ENCODE measurements at places on chromosomes 3 and 15. TPM values are rescaled to one million over a fixed set of nuclear protein-coding genes. Genes with fewer than 3 reads are reported as not detected.

ITIH3 gene
- not detected for total RNA-seq

SOX2 gene
- not detected for total RNA-seq

PRSS50 gene
- not detected for total RNA-seq

GUCA1C gene
- not detected for total RNA-seq

GOLGA8G gene
- not detected for total RNA-seq

TMEM266 gene
- total RNA-seq = not detected

QTRT2 gene
- total RNA-seq = 38.3 TPM

CD200R1 gene
- 8.8 TPM for total RNA-seq

GOLGA6B gene
- total RNA-seq = not detected

DNA sequence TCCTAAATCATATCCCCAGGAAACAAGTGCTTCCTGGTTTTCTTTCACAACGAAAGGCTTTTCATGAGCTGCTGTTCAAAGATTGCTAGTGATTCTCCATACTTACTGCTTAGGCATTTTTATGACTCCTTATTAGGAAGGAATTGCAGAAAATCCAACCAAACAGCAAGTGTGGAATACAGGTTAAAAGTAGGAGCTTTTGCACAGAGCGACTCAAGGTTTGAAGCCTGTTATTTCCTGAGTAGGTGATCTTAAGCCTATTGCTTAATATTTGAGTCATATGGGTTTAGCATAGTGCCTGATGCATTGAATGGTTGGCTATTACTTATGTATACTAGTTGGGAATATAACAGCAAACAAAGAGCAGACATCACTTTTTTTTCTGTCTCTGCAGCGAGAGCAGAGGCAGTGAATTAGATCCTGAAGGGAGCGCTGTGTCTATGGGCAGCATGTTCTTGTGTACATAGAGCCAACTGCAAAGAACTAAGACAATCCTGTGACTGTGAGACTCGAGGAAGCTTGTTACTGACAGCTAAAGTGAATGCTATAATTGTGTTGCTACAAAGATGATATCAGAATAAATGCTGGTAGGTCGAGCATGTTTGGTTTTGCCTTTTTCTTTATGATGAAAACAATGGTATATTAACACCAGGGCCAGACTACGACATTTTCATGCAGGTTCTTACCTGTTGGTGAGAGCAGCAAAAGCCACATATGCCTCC, 6.3 kb downstream of the TM4SF1 start:
- H3K36me3 ChIP-seq = no peaks in the 10 kb centered on the region
- H3K4me1 ChIP-seq = no peaks in the 10 kb centered on the region
- H3K27me3 ChIP-seq = peaks cover 15% of the 10 kb centered on the region
- no peak for DNase-seq
- no peak overlapping the region for H3K27ac ChIP-seq

- DNase-seq = no peak
- H3K4me1 ChIP-seq = no peaks in the 10 kb centered on the region
- H3K36me3 ChIP-seq = no peaks in the 10 kb centered on the region
- no peaks in the 10 kb centered on the region for H3K27me3 ChIP-seq
- no peak overlapping the region for H3K4me3 ChIP-seq
Measured at GRCh38 chr15:97730315-97730714, 230.2 kb upstream of the ARRDC4 start.

GRCh38 chr3:134294302-134295280, 43.9 kb upstream of the RYK start:
- DNase-seq = peak; percentile 80
- peaks cover 37% of the 10 kb centered on the region for H3K27me3 ChIP-seq
- H3K36me3 ChIP-seq = no peaks in the 10 kb centered on the region
- no peak overlapping the region for H3K4me3 ChIP-seq
- H3K4me1 ChIP-seq = no peaks in the 10 kb centered on the region
- no peak overlapping the region for H3K27ac ChIP-seq

DNA sequence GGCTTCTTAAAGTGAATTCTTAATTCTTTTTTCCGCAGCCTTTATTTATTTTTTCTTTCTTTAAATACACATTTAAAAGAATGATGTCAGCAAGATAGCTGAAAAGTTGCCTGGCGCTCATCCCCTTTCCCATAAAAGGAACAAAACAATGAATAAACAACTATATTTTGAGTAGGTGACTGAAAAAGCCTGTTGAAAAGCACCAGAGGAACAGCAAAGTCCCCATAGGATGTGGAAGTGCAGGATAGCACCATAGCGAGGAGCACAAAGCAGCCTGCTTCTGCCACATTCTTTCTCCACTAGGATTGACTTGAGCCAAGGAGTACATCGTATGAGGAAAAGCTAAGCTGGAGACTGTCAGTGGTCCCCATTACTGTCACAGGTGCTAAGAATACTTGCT, 754.9 kb downstream of the SQOR start:
- no peak overlapping the region for H3K4me3 ChIP-seq
- H3K27me3 ChIP-seq = no peaks in the 10 kb centered on the region
- no peaks in the 10 kb centered on the region for H3K36me3 ChIP-seq
- DNase-seq = no peak
- H3K27ac ChIP-seq = no peak overlapping the region
- no peaks in the 10 kb centered on the region for H3K4me1 ChIP-seq

DNA sequence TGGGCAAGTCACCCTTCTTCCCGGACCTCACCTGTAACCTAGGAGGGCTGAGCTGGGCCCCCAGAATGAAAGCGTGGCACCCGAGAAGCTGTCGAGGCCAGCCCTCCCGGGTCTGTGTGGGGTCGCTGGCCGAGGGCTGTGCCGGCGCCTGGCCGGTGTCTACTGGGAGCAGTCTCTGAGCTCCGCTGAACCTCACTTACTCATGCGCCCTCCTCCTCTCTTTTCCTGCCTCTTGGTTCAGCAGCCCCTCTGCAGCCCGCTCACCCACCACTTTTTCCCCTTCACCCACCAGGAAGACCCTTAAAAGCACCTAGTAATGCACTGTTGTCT, 419 bp downstream of the HYKK start:
- H3K4me1 ChIP-seq = peaks cover 29% of the 10 kb centered on the region
- DNase-seq = peak; percentile 7
- H3K4me3 ChIP-seq = peak overlapping the region; percentile 95
- H3K36me3 ChIP-seq = no peaks in the 10 kb centered on the region

GRCh38 chr15:92324101-92324963, 69.3 kb upstream of the ST8SIA2 start:
- no peak overlapping the region for H3K4me3 ChIP-seq
- no peaks in the 10 kb centered on the region for H3K4me1 ChIP-seq
- no peaks in the 10 kb centered on the region for H3K36me3 ChIP-seq
- no peak for DNase-seq

DNA sequence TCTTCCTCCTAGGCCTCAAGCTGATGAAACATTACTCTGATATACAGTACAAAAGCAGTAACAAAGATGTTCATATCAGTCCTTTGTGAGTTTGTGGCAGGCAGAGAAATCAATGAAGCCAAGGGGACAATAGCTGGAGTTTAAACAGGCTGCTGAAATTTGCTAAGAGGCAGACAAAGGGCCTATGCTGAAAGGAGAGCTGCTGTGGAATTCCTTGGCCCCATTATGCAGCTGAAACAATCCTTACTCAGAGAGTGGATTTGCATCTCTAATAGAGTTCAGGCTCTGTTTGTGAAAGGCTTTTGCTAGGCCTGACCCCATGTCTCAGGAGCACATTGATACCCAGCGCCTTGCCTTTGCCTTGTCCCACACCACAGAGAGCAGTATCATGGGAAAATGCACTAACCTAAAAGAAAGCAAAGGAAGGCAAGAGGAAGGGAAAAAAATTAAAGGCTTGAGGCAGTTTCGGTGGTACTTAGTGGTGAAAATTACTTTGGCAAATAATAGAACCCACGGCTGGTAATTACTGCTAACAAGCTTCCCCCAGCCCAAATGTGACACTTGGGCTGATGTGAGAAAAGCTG, 195.0 kb upstream of the EPHA3 start:
- H3K4me3 ChIP-seq = no peak overlapping the region
- H3K36me3 ChIP-seq = no peaks in the 10 kb centered on the region
- no peak for DNase-seq
- no peak overlapping the region for H3K27ac ChIP-seq

DNA sequence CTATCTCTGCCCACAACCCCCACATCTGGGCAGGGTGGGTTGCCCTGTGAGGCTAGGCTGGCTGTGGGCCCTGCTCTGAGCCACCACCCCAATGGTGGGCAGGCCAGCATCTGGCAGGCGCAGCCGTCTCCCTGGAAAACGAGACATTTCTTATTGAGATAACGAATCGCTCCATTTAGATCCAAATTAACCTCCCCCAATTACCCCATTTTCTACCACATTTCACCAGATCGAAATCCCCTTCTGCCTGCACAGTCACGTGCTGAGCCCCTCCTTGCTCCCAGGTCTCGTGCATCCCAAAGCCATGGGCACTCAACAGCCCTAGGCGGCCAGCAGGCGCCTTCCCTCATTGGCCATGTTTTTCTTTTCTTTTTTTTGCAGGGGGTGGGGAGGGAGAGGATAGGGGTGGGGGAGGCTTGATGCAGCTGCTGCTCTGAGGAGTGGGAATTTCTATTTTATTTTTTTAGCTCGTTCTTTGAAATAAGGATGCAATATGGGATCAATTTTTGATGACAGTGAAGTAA, 53.0 kb upstream of the TMEM115 start:
- H3K27ac ChIP-seq = no peak overlapping the region
- no peak for DNase-seq
- no peaks in the 10 kb centered on the region for H3K4me1 ChIP-seq
- H3K36me3 ChIP-seq = no peaks in the 10 kb centered on the region

- H3K27me3 ChIP-seq = no peaks in the 10 kb centered on the region
- no peak for DNase-seq
- H3K27ac ChIP-seq = no peak overlapping the region
- no peaks in the 10 kb centered on the region for H3K4me1 ChIP-seq
- H3K4me3 ChIP-seq = no peak overlapping the region
Measured at GRCh38 chr3:176578316-176578715, 619.0 kb downstream of the TBL1XR1 start.

DNA sequence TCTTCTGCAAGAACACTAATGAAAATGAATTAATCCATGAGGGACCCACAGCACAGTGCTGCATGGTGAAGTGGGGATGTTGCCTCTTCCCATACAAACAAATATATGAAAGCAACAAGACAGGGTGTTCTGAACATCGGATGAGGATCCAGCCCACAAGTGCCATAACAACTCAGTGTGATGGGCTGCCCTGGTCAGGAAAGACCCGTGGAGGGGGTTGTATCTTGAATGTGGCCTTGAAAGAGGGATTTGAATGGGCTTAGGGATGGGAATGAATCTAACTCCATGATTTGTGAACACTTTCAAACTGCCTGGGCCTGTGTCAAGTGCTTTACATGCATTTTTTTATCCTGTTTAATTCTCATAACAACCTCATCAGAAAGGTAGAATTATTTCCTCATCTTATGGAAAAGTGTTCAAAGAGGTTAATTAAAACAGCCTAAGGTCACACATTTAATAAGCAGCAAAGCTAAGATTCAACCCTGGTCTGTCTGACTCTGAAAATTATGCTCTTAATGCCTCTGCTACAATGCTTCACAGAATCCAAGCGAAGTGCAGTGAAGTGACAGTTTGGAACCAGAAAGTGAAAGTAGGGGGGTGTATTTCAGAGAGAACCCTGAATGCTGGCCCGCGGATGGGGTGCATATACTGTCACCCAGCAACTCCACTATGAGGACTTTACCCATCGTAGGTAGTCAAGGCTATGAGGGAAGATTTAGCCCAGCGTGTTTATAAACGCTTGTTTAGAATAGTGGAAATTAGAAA, 65.6 kb upstream of the HEG1 start:
- no peak overlapping the region for H3K4me3 ChIP-seq
- H3K36me3 ChIP-seq = peaks cover 1% of the 10 kb centered on the region
- H3K27ac ChIP-seq = peak overlapping the region; percentile 37
- H3K4me1 ChIP-seq = peaks cover 41% of the 10 kb centered on the region

DNA sequence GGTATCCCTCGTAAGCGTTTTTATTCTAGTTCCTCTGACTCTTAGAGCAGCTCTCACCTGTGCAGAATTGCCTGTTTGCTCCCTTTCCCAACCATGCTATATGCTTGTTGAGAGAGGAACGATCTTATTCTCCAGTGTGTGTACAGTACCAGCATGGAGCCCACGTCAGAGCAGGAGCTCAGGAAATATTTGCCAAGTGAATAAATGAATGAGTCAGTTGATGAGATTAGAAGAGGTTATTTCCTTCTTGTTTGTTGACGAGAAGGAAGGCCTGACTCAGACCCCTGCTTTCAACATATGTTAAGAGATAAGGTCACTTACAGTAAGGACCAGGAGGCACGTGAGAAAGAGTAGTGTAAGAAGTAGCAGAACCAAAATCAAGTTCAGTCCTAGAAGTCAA, 106.3 kb upstream of the ABHD17C start:
- no peak for DNase-seq
- no peaks in the 10 kb centered on the region for H3K4me1 ChIP-seq
- no peaks in the 10 kb centered on the region for H3K36me3 ChIP-seq
- H3K27ac ChIP-seq = no peak overlapping the region

DNA sequence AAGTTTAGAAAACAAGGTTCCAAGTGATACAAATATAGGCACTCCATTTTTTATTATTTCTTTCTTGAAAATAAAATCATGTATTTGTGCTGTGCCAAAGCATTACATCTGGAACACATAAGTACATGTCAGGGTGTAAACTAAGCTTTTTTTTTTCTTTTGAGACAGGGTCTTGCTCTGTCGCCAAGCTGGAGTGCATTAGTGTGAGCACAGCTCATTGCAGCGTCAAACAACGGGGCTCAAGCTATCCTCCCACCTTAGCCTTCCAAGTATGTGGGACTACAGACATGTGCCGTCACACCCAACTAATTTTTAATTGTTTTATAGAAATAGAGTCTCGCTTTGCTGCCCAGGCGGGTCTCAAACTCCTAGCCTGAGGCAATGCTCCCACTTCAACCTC, 9.0 kb downstream of the SPATA12 start:
- peaks cover 5% of the 10 kb centered on the region for H3K4me1 ChIP-seq
- H3K27ac ChIP-seq = no peak overlapping the region
- no peak for DNase-seq

GRCh38 chr3:120763601-120764000, 21.1 kb downstream of the GTF2E1 start:
- no peak overlapping the region for H3K27ac ChIP-seq
- no peak for DNase-seq
- H3K4me3 ChIP-seq = no peak overlapping the region

- H3K4me3 ChIP-seq = no peak overlapping the region
- H3K27me3 ChIP-seq = peaks cover 11% of the 10 kb centered on the region
- H3K27ac ChIP-seq = no peak overlapping the region
- H3K4me1 ChIP-seq = no peaks in the 10 kb centered on the region
- H3K36me3 ChIP-seq = no peaks in the 10 kb centered on the region
Measured at GRCh38 chr15:62975515-62975914, 67.0 kb upstream of the TPM1 start.

GRCh38 chr15:39582286-39582976, 1.6 kb downstream of the THBS1 start:
- no peak overlapping the region for H3K27ac ChIP-seq
- no peak overlapping the region for H3K4me3 ChIP-seq

DNA sequence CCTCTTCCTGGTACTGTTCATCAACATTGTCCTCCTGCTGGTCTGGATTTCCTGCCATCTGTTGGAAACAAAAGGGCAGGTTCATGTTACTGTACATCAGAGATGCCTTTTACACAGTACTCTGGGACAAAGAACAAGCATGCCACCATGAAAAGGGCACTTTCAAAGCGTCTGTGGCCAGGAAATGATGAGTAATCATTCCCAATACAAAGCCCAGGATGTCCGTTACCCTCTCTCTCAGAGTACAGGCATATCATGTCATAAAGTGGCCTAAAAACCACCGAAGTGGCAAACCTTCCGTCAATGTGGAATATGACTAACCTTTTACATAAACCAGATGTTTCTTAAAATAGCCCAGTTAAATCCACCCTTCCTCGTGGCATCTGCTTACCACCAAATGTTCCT, 71.2 kb downstream of the GOLIM4 start:
- peak; percentile 23 for DNase-seq
- no peaks in the 10 kb centered on the region for H3K27me3 ChIP-seq
- H3K27ac ChIP-seq = peak overlapping the region; percentile 39
- H3K4me3 ChIP-seq = no peak overlapping the region
- peaks cover 28% of the 10 kb centered on the region for H3K4me1 ChIP-seq
- H3K36me3 ChIP-seq = no peaks in the 10 kb centered on the region

- no peak overlapping the region for H3K27ac ChIP-seq
- peaks cover 3% of the 10 kb centered on the region for H3K36me3 ChIP-seq
- peaks cover 8% of the 10 kb centered on the region for H3K27me3 ChIP-seq
Measured at GRCh38 chr15:41517895-41518449, 4.3 kb upstream of the LTK start.

Data from activated CD4-positive, alpha-beta T cell treated with anti-CD3 and anti-CD28 coated beads, Interleukin-2, amount 10 ng/mL, durations not matched to agents 7 days and 5 days (primary cell).